Left renal cortex interstitium (tissue), 4 donors: ENCODE measurements at places on chromosomes 12 and 14.

- no peak for DNase-seq
Observed at GRCh38 chr14:93003945-93004698, 81.2 kb downstream of the CHGA start.

DNA sequence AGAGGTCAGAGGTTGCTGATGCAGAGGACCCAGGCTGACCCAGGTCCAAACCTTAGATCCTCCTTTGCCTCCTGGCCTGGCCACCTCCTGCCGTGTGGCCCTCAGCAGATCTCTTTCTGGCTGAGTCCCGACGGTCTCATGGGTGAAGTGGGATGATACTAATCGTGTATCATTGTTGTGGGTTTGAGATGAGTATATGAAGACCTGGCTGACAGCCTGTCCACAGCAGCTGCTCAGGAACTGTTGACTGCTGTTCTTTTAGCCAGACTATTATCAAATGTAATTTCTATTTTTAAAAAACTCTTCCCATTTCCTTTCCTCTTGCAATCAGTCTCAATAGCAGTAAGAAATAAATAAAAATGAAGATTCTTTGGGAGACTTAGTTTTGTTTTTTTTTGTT is 45.6 kb downstream of the ANKRD9 start:
- no peak for DNase-seq

- DNase-seq = no peak
Observed at GRCh38 chr12:42759622-42760273, 170.2 kb upstream of the PRICKLE1 start.

DNA sequence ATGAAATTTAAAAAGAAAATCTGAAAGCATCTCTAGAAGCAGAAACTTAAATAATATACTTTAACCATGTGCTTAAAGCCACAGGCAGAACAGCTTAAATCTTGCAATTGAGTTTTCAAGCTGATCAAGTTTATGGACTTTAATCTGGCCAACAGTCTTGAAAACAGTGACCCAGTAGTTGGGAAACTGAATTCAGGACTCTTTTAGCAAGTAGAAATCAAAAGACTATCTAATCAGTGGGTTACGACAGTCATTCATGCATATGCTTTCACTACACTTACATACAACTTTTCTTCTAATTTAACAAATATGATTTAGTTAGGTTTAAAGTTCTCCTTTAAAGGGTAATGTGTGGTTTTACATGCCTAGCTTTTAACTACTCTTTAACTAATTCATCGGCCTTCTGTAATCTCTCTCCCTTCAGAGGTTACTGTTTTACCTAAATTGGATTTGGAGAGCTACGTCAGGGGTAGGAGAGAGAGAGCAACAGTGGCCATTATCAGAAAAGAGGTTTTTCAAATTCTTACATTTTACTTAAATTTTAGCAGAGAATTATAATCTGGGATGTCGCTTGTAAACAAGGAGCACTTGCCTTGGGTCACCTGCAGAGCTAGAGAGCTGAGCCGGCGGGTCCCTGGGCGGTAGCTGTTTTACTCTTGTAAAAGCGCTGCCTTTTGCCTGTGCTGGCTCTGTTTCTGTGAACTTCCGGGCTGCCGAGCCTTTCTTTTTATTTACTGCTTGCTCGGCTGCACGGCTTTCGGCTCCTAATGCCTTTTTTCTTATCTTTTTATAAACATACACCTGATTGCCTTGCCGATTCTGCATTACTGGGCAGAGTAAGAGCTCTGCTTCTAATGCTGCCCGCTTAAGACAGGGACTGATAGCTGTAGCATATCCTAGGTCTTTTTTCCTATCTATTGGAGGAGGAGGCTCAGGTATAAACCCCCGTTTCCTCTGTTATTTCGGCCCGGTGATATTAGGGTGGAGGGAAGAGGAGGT is 17.4 kb upstream of the LYZ start:
- no peak for DNase-seq

DNA sequence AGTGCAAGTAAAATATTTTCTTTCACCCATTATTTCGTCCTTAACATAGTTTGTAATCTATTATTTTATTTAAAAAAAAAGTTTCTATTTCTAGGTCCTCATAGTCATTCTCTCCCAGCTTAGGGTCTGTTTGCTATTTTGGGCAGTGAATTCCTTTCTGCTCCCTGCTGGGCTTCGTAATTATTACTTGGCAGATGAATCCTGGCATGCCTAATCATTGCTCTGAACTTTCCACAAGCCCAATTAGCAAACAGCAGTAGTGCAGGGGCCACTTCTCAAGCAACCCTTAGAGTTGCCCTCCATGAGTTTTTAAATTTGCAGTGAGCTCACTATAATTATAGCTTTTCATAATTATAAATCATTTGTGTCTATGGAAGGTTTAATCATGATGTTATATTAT is 1378.3 kb upstream of the SEL1L start:
- DNase-seq = no peak

DNA sequence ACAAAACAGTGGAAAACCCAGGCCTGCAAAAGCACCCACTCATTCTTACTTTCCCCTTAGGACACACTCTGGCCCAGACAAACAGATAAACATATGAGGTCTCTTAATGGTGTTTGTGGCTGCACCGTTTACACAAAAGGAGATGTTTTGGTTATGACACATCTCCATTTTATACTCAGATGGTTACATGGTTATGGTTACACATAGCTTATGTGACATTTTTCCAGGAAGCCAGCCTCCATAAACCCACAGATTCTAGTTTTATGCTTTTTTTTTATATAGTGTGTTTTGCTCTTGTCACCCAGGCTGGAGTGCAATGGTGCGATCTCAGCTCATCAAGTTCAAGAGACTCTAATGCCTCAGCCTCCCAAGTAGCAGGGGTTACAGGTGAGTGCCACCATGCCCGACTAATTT is 3.5 kb upstream of the KLRD1 start:
- no peak for DNase-seq

GRCh38 chr14:45201905-45202304 is 51.1 kb downstream of the MIS18BP1 start:
- no peak for DNase-seq
